ENCODE measurements at places on chromosomes 4 and X.

- DNase-seq = peak; percentile 47
Observed at GRCh38 chr4:122542411-122543236, 78.2 kb downstream of the IL21 start.

GRCh38 chrX:49956313-49956712, 33.9 kb downstream of the CLCN5 start:
- DNase-seq = no peak

- DNase-seq = no peak
Observed at GRCh38 chrX:39595977-39596376, 501.8 kb downstream of the BCOR start.

GRCh38 chrX:107678957-107679740, 50.8 kb downstream of the PRPS1 start:
- DNase-seq = peak; percentile 61

GRCh38 chr4:174316954-174317353, 33.2 kb downstream of the CEP44 start:
- DNase-seq = no peak

DNA sequence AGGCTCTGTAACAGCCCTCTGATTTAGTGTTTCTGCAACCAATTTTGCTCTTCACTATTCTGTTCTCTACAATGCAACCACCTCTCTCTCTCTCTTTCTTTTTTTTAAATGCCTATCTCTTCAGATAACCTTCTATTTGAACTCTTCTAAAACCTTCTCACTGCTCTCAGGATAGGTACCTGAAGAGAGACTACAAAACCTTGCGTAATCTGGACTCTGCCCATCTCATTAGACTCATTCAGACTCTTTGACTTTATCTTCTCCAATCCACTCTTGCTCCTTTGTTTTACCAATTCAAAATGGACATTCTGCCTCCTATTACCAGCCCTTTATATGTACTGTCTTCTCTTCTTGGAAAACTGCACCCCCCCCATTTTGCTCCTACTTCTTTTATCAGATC, 291.6 kb downstream of the CAMK2D start:
- DNase-seq = no peak

- DNase-seq = no peak
Observed at GRCh38 chr4:3833326-3833989, 67.3 kb downstream of the ADRA2C start.

DNA sequence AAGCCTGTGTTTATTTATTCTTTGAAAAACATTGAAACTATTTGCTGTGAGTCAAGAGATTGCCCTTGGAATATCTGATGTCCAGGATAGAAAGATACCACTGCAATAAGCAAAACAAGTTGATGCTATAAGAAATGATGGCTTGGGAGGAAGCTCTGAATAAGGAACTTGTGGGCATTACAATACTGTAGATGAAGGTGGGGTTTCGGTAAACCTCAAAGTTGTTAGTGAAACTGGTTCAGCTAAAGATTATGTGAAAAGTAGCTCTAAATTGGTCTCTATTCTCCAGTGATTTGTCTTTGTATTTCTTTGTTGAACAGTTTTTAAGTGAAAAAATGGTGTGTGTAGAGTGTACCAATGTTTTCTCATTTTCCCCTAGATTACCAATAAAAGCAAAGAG, 128.7 kb downstream of the AKAP4 start:
- DNase-seq = no peak

DNA sequence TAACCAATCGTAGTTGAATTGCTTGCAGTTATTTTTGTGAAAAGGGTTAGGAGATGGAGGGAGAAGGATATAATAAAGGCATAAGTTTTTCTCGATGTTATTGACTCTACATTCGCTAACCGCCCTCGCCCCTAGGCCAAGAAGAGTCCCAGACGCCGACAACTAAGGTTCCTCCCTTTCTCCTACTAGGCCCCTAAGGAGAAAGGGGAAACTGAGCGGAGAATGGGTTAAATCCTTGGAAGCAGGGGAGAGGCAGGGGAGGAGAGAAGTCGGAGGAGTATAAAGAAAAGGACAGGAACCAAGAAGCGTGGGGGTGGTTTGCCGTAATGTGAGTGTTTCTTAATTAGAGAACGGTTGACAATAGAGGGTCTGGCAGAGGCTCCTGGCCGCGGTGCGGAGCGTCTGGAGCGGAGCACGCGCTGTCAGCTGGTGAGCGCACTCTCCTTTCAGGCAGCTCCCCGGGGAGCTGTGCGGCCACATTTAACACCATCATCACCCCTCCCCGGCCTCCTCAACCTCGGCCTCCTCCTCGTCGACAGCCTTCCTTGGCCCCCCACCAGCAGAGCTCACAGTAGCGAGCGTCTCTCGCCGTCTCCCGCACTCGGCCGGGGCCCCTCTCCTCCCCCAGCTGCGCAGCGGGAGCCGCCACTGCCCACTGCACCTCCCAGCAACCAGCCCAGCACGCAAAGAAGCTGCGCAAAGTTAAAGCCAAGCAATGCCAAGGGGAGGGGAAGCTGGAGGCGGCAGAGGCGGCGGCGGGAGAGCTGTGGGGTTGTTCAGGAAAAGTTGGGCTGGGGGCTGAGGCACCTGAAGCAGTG, 5.9 kb downstream of the ATOH1 start:
- no peak for DNase-seq

GRCh38 chr4:173514641-173515217, 15.3 kb downstream of the HAND2 start:
- DNase-seq = no peak

DNA sequence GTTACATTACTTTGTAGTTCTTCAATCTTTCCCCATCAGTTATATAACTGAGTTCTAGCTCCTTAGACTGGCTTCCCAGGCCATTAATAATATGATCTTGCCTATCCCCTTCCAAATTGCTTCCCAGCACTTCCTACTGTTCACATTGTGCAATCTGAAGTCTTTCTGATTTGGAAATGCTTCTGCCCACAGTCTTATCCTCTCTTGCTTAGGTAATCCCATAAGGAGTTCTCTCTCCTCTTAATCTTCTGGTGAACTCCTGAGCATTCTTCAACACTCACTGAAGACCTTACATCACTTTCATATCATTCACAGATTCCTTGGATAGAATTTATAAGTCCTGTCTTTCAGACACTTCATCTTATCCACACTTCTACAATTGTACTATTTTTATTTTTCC, 132.7 kb upstream of the TTC29 start:
- no peak for DNase-seq

DNA sequence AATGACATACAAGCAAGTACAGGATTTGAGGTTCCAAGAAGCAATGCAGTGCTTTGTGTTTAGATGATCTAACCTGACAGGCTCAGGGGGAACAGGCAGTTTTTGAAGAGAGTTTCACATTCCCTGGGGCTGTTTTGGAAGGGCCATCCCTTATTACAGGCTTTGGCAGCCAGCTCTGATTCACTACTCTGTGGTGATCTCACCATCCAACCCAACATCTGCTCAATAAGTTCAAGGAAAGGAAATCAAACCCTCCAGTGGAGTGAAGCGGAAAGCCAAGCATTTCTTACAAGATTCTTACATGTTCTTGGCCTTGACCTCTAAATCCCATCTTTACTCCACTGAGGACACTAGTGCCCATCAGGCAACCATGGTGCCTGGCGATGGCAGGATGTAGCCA, 7.5 kb downstream of the IDS start:
- DNase-seq = no peak

DNA sequence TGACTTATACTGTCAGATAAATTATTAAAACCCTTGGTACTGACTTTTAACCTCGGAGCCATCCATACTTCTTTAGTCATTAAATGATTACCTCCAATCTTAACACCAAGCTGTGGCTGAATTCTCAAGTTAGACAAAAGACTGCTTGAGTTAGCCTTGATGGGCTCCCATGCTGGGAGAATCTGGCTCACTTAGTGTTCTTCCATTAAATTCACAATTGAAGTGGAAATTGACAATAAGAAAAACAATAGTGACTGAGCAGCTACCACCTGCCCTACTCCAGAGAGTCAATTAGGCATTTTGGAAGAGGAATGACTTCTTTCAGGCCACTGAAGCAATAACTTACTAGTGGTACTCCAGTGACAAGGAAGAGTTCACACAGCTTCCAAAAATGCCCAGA, 503.0 kb upstream of the CPXCR1 start:
- no peak for DNase-seq

- no peak for DNase-seq
Observed at GRCh38 chrX:155938132-155938531, 57.0 kb downstream of the VAMP7 start.

DNA sequence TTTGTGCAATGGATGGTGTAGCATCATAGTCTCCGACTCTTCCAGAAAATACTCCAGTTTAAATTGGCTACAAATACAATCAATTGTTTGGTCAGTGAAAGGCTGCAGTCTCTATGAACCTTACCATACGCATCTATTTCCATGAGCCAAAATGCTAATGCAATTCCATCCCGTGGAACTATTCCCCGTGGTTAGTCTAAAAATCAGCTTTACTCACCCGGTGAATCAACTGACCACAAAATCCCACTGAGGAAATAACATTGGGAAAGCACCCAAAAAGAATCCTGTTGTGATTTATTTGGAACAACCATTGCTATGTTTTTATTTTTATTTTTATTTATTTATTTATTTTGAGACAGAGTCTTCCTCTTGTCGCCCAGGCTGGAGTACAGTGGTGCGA, 87.1 kb downstream of the DHX15 start:
- peak; percentile 23 for DNase-seq

DNA sequence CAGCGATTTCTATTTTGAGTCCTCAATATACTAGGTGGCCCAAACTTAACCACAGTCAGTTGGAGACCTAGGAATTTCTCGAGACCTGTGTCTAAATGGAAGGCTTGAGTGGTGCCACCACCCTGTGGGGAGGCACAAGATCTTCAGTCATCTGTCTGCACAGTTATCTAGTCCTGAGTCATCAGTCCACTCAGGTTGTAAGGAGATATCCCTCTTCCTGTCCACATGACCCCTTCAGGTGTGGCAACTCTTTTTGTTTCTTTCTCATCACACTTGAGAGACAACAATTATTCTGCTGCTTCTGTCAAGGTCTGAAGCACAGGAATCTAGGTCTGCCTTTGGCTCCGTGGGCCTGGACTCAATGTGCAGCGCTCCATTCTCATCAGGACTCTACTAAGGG, 64.4 kb upstream of the IBSP start:
- DNase-seq = no peak

DNA sequence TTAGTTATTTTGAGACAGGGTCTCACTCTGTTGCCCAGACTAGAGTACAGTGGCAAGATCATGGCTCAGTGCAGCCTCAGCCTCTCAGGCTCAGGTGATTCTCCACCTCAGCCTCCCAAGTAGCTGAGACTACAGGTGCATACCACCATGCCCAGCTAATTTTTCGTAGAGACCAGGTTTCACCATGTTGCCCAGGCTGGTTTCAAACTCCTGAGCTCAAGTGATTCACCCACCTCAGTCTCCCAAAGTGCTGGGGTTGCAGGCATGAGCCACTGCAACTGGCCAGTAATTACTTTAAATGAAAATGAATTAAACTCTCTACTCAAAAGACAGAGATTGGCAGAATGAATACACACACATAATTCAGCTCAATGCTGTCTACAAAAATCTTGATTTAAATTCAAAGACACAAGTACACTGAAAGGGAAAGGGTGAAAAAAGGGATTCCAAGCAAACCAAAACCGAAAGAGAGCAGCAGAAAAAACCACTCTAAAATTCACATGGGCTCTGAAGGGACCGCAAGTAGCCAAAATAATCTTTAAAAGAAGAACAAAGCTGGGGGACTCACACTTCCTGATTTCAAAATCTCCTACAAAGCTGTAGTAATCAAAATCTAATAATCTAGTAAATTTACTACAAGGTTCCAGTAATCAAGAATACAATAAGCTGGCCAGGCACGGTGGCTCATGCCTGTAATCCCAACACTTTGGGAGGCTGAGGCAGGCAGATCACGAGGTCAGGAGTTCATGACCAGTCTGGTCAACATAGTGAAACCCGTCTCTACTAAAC, 11.8 kb upstream of the SPON2 start:
- DNase-seq = peak; percentile 85

DNA sequence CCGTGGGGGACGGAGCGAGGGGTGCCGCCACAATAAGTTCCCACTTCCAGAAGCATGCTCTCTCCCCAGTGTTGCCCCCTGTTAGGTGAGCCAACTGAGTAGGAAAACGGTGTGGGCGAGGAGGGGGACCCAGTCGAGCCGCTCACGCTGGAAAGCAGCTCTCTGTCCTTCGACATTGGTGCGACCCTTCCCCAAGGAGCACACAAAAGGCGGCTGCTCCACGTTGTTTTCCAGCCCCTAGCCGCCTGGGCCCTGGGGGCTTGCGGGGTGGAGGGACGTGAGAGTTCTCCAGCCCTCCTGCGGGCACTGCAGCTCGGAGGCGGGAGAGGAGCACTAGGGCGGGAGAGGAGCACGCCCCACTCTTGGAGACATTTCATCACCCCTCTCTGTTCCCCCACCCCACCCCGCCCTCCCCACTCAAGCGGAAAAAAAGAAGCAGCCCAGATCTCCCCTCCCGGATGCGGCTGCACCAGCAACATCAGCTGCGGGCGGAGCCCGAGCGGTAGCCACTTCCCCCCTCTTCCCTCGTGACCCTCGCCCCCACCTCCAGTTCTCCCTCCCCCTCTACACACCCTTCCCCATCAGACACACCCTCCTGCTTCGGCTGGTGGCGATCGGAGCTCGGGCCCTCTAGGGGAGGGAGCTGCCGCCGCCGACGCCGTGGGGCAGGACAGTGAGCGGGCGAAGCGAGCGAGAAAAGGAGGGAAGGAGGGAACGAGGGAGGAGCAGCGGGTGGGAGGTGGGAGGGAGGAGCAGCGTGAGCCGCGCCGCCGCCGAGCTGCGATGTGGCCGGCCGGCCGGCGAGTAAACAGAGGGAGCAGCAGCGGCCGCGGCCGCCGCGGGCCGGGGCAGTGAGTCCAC, at the start of gene DOCK11:
DOCK11 (plus strand) TSS at position 755 of the 861 bp plus-strand sequence. CDS start 157 bp downstream, outside the sequence.
- DNase-seq = peak; percentile 87

DNA sequence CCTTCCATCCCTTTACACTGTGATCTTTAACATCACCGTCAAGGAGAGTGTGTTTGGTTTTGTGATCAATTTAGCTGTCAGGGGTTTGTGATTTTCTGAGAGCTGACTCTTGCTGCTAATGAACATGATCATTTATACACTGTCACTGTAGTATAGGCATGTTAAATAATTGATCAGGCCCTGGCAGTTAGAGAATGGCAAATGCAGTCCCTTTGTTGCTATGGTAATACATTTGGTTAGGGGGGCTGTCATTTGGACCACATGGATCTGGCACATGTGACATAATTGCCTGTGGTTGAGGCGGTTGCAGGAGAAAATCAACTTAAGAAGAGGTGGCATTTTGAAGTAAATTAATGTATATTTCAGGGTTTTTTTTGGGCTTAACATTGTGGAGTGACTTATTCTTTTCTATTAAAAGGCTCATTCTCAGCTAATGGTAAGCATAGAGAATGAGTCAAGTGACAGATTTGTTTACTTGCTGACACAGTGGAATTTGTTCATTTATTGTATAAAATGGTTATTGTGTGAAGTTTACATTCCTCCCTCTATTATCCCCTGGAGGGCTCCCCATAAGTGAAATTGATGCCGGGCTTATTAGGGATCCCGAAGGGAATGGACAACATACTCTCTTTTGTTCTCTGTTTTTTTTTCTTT, 114.0 kb downstream of the FHIP1A start:
- no peak for DNase-seq

DNA sequence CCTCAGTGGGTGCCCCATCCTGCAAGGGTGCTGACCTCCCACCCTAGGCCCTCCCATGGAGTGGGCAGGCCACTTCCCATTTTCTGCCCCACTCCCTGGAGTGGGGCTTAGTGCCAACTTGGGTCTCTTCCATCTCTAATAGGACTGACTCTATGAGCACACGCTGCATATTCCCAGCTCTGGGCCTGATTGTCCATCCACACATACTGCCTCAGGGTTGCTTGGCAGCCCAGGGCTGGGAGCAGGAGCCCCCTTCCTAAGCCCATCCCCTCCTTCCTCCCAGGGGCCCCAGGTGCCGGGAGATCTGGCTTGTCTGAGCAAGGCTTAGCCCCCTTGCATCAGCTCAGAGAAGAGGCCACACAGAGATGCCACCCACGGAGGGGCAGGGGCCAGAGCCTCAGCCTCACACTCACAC, 55.1 kb downstream of the PJA1 start:
- DNase-seq = no peak

Measured in suppressor macrophage treated with lipopolysaccharide for 1 hour (primary cell).